ENCODE measurements at places on chromosomes 2 and 18. TPM values are rescaled to one million over a fixed set of nuclear protein-coding genes. Genes with fewer than 3 reads are reported as not detected.

The ANAPC1 gene
- total RNA-seq = 63.4 TPM

The PSMA8 gene
- total RNA-seq = not detected

The STPG4 gene
- total RNA-seq = 1.2 TPM

The MARCO gene
- total RNA-seq = not detected

The DIPK1C gene
- not detected for total RNA-seq

The REEP1 gene
- total RNA-seq = not detected

The ARMC9 gene
- total RNA-seq = 62.6 TPM

The BMP10 gene
- not detected for total RNA-seq

The LYPD6B gene
- total RNA-seq = not detected

The C2orf80 gene
- not detected for total RNA-seq

The DSG4 gene
- total RNA-seq = not detected

The MC2R gene
- not detected for total RNA-seq

The CHST9 gene
- not detected for total RNA-seq

The NXPH2 gene
- not detected for total RNA-seq

The PLCD4 gene
- total RNA-seq = 0.35 TPM

The MAT2A gene
- 59.4 TPM for total RNA-seq

The RNF144A gene
- total RNA-seq = 8.5 TPM

The SIX2 gene
- not detected for total RNA-seq

The CAPN14 gene
- total RNA-seq = under 0.01 TPM

The ALPI gene
- total RNA-seq = not detected

The SNTG2 gene
- not detected for total RNA-seq

The SERPINB3 gene
- not detected for total RNA-seq

The GULP1 gene
- total RNA-seq = 26.2 TPM

The FIGN gene
- 0.86 TPM for total RNA-seq

The TMEM37 gene
- 4.1 TPM for total RNA-seq

The SLC9A4 gene
- total RNA-seq = not detected

The BOK gene
- 45.3 TPM for total RNA-seq

The GKN2 gene
- not detected for total RNA-seq

The PLCL1 gene
- total RNA-seq = 0.58 TPM

The CCDC85A gene
- total RNA-seq = 1.6 TPM

The GPC1 gene
- total RNA-seq = 142 TPM

The ADRA2B gene
- total RNA-seq = not detected

The ATP5F1A gene
- total RNA-seq = 824 TPM

The MERTK gene
- not detected for total RNA-seq

The DYSF gene
- total RNA-seq = 0.58 TPM

The ELOA2 gene
- not detected for total RNA-seq

The GTF2A1L gene
- not detected for total RNA-seq

The MOGAT1 gene
- total RNA-seq = not detected

The SERPINB5 gene
- not detected for total RNA-seq

The SNORC gene
- 0.18 TPM for total RNA-seq

The MRO gene
- not detected for total RNA-seq

The GPBAR1 gene
- 0.53 TPM for total RNA-seq

The CDH19 gene
- total RNA-seq = not detected

The GATA6 gene
- total RNA-seq = 14.9 TPM

The GREB1L gene
- 1.2 TPM for total RNA-seq

The PECR gene
- total RNA-seq = 12.2 TPM

The UGT1A8 gene
- total RNA-seq = not detected

The AOX1 gene
- 116 TPM for total RNA-seq

The RAB27B gene
- total RNA-seq = 34.6 TPM

The CRYGC gene
- total RNA-seq = not detected

The SLC30A3 gene
- total RNA-seq = not detected

The C1QL2 gene
- total RNA-seq = not detected

Data from myometrial cell (primary cell).